HS-5 (cell line): ENCODE measurements at places on chromosomes 3 and 15.
A peak's percentile ranks its signal among the peaks of the same experiment; 100 is the strongest.

GRCh38 chr15:69660114-69660513, 207.5 kb downstream of the RPLP1 start:
- DNase-seq: no peak

DNA sequence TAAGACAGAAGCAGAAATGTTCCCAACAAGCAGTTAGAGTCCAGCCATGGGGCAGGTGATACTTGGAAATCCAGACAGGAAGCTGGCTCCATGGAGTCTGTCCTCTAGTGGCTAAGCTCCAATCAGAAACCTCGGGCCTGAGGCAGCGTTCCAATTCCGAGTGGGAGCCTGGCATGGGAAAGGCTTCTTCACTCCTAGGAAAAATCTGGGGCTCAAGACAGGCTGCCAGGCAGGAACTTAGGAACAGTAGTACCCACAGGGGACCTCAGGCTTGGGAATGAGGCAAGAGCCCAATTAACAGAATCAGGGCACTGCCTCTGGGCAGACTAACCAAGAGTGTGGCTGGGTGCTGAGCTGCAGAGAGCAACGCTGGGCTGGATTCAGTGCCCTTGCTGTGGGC, 6.2 kb upstream of the ATP13A4 start:
- no peak for DNase-seq

GRCh38 chr3:141085343-141086070, 34.4 kb downstream of the SPSB4 start:
- DNase-seq: no peak

GRCh38 chr3:157981819-157982218, 124.4 kb downstream of the SHOX2 start:
- peak; percentile 24 for DNase-seq

DNA sequence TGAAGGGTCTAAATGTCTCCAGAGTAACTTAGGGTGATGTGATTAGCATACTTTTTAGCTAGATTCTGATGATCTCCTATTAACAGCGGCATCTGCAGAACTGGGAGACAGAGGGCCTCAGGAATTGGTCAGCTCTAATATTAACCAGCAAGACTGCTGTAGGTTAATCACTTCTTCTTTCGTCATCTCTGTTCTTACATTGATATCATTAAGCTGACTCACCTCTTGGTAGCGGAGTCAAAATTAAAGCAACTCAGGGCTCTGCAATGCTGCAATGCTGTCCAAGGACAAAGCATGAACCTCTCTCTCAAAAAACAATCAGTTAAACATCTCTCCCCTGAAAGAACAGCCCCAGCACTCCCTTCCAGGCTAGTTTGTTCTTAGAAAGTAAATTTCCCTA, 57.5 kb upstream of the TRA2B start:
- no peak for DNase-seq
